ENCODE measurements at places on chromosomes 5 and 9.
A peak's percentile ranks its signal among the peaks of the same experiment; 100 is the strongest.

DNA sequence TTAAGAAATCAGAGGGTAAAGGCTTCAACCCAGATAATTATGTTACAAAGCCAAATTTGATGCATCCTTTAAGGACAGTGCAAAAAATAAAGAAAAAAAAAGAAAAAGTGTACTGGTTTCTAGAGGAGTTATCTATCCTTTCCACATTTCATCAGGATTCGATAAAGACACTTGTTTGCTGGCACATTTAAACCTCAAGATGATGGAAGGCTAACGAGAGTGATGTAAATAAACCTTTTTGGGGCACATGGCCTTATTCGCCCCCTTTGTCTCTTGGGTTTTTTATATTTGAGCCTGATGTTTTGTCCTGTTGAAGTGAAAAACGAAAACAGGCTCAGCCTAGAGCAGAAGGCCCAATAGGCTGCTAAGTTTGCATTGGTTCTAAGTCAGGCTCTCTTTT, 416.5 kb downstream of the TAF11L14 start:
- no peaks in the 10 kb centered on the region for H3K27me3 ChIP-seq
- no peak overlapping the region for H3K4me3 ChIP-seq
- DNase-seq: no peak
- no peak overlapping the region for H3K27ac ChIP-seq
- no peaks in the 10 kb centered on the region for H3K36me3 ChIP-seq

DNA sequence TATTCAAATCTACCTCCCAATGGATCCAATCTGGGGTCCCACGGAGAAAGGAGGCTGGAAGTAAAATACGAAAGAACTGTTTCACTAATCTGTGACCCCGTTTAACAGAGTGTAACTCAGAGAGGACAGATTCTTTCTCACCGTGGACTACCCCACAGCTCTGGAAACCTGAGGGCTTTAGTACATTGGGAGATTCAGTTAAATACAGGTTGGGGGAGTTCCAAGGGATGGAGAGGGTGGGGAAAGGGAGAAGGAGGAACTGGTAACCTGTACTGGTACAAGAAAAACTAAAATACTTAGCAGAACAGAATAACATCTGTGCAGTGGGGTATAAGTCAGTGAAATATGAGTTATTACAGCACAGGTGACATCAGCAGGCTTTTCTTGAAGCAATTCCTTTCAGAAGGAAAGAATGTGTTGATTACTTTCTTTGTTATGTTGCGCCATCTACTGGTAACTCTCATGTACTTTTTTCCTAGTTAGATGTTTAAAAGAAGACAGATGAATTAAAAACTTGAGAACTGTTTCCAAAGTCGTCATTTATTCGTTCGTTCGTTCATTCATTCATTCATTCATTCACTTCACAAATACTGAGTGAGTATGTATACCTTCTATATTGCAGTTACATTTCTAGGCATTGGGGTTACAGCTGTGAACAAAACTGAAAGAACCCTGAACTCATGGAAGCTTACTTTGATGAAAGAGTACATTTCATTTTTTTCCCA, 30.0 kb upstream of the STOM start:
- peaks cover 5% of the 10 kb centered on the region for H3K4me1 ChIP-seq
- H3K36me3 ChIP-seq: no peaks in the 10 kb centered on the region
- H3K27me3 ChIP-seq: no peaks in the 10 kb centered on the region
- no peak overlapping the region for H3K4me3 ChIP-seq

DNA sequence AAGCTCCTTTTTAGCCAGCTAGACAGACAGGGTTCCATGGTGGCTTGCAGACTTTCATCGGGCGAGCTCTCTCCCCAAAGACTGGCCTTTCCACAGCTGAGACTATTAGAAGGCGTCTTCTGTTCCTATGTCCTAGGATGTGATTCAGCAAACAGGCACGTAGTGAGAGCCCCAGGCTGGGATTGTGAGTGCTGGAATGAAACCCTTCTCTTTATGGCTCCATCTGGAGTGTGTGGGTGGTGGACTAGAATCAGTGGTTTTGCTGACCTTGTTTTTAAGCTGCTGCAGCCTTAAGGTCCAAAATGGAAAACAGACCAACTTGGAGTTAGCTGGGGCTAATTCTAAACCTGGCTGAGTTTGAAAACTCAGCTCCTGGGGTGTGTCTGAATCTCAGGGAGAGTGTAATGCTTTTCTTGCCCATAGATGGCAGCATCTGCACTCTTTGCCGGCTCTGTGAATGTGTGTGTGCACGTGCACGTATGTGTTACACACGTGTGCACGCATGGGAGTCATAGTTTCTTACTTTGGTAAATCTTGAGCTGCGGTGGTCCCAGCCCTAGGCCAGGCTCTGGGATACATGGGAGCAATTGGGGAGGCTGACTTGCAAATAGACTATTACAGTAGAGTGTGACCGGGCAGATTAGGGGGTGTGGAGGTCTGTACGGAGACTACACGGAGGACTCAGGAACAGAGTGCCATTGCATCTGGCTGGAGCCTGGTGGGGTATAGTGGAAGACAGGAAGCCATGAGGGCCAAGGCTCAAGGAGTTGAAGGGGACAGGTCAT, 10.7 kb downstream of the GSN start:
- DNase-seq: no peak
- no peaks in the 10 kb centered on the region for H3K27me3 ChIP-seq
- H3K4me1 ChIP-seq: peaks cover 100% of the 10 kb centered on the region
- H3K4me3 ChIP-seq: peak overlapping the region; percentile 11

- DNase-seq: no peak
- no peaks in the 10 kb centered on the region for H3K36me3 ChIP-seq
- peak overlapping the region; percentile 87 for H3K4me3 ChIP-seq
- H3K27ac ChIP-seq: peak overlapping the region; percentile 100
- H3K27me3 ChIP-seq: no peaks in the 10 kb centered on the region
Measured at GRCh38 chr5:81750308-81751008, 439 bp downstream of the SSBP2 start.

- H3K36me3 ChIP-seq: peaks cover 27% of the 10 kb centered on the region
- no peak overlapping the region for H3K4me3 ChIP-seq
Measured at GRCh38 chr9:76162086-76162730, 232.0 kb downstream of the RFK start.

- no peak for DNase-seq
- no peaks in the 10 kb centered on the region for H3K27me3 ChIP-seq
- no peak overlapping the region for H3K4me3 ChIP-seq
- H3K4me1 ChIP-seq: no peaks in the 10 kb centered on the region
Measured at GRCh38 chr5:91072881-91073280, 310.2 kb downstream of the ARRDC3 start.

DNA sequence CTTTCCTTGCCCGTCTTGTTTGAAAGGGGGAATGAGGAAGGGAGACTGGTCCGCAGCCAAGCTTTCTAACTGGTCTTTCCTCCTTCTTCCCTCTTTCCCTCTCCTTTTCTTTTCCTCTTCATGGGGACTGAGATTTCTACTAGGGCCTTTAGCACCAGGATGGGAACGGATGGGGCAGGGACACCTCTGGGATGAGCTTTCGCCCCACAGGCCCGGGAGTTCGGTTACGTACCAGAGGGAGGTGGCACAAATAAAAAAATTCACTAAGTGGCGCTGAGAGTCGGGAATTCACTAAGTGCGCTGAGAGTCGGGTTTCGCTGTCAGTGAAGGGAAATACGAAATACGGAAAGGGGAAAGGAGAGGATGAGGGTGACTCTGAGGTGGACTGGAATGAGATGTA, 21.6 kb downstream of the BTNL9 start:
- no peak overlapping the region for H3K27ac ChIP-seq
- no peaks in the 10 kb centered on the region for H3K27me3 ChIP-seq
- peaks cover 12% of the 10 kb centered on the region for H3K36me3 ChIP-seq
- H3K4me1 ChIP-seq: peaks cover 8% of the 10 kb centered on the region
- no peak overlapping the region for H3K4me3 ChIP-seq
- peak; percentile 55 for DNase-seq

- DNase-seq: no peak
- H3K4me1 ChIP-seq: peaks cover 8% of the 10 kb centered on the region
- H3K27me3 ChIP-seq: peaks cover 5% of the 10 kb centered on the region
- no peak overlapping the region for H3K4me3 ChIP-seq
- no peak overlapping the region for H3K27ac ChIP-seq
- no peaks in the 10 kb centered on the region for H3K36me3 ChIP-seq
Measured at GRCh38 chr9:111040494-111040893, 2.2 kb upstream of the LPAR1 start.

DNA sequence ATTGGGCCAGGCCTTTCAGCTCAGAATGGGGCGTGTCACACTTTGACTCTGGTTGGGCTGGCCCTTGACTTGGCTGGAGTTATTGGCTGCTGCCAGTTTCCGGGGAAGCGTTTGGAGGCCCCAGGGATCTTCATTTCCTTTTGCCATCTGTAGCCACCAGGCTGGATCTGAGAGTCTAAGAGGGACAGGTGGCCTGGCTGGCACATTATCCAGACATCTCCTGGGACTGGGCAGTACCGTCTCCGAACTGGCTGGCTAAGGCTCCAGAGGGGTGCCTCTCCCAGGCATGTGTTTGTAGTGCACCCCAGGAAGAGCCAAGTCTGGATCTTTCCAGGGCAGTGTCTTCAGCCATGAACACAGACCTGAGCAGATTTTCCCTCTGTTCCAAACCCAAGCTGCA, 9.7 kb upstream of the JADE2 start:
- no peak overlapping the region for H3K4me3 ChIP-seq
- H3K36me3 ChIP-seq: no peaks in the 10 kb centered on the region
- H3K27me3 ChIP-seq: no peaks in the 10 kb centered on the region

- DNase-seq: no peak
- H3K27me3 ChIP-seq: no peaks in the 10 kb centered on the region
- H3K36me3 ChIP-seq: no peaks in the 10 kb centered on the region
- peaks cover under 1% of the 10 kb centered on the region for H3K4me1 ChIP-seq
- no peak within 1 kb of the TSS for H3K27ac ChIP-seq
Measured at GRCh38 chr5:150289551-150290390, at the start of gene CAMK2A. Gene CAMK2A (minus strand): TSS chr5:150289773. CDS start chr5:150289625, 148 bp downstream.

- H3K36me3 ChIP-seq: no peaks in the 10 kb centered on the region
- H3K27me3 ChIP-seq: no peaks in the 10 kb centered on the region
- H3K27ac ChIP-seq: no peak overlapping the region
Measured at GRCh38 chr9:113918697-113919350, 42.7 kb downstream of the ZNF618 start.

DNA sequence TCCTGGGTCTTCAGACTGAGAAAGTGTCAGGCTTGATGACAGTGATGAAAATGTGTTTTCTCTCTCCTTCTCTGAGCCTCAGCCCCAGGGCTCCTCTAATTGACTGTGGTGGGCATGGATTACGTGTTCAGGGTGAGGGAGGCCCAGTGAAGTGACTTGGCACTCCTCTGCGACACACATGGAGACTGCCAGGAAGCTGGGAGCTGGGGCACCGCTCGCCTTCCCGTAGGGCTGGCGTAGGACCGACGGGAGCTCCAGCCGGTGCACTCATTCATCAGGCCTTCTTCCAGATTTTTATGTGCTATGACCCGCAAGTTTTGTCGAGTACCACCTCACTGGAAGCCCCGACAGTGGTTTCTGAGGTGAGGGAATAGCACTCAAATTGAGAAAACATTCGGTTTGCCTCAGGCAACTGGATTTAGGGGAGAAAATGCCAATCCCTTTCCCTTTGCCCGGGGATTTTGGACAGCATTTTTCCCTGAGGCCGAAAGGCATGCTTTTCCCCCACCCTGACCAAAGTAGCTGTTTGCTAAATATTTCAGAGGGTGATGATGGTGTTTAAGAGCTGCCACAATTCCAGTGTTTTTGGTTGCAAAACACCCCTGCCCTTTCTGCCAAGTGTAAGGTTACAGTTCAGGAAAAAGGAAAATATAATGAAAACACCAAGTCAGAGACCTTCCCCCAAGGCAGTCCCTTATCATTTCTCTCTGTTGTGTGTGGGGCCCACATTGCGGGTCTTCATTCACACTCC, 83.7 kb downstream of the PCSK5 start:
- no peaks in the 10 kb centered on the region for H3K27me3 ChIP-seq
- DNase-seq: no peak
- H3K27ac ChIP-seq: peak overlapping the region; percentile 30
- H3K36me3 ChIP-seq: no peaks in the 10 kb centered on the region

DNA sequence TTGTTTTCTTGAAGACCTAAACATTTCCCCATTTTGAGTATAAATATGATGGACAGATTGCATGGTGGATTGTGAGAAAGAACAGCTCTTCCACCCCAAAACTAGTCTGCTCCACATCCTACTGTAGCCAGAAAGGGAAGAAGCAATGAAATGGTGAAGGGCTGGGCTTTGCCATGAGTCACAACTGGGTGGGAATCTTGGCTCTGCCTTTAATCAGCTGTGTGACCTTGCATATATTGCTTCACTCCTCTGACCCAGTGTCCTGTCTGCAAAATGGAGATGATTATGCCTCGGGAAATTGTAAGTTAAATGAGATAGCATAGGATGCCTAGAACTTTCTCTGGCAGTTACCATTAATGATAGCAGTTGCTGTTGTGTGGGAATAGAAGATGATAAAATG, 101.9 kb downstream of the PDE8B start:
- H3K36me3 ChIP-seq: no peaks in the 10 kb centered on the region
- H3K4me1 ChIP-seq: no peaks in the 10 kb centered on the region
- no peaks in the 10 kb centered on the region for H3K27me3 ChIP-seq
- DNase-seq: no peak
- no peak overlapping the region for H3K27ac ChIP-seq
- H3K4me3 ChIP-seq: no peak overlapping the region

DNA sequence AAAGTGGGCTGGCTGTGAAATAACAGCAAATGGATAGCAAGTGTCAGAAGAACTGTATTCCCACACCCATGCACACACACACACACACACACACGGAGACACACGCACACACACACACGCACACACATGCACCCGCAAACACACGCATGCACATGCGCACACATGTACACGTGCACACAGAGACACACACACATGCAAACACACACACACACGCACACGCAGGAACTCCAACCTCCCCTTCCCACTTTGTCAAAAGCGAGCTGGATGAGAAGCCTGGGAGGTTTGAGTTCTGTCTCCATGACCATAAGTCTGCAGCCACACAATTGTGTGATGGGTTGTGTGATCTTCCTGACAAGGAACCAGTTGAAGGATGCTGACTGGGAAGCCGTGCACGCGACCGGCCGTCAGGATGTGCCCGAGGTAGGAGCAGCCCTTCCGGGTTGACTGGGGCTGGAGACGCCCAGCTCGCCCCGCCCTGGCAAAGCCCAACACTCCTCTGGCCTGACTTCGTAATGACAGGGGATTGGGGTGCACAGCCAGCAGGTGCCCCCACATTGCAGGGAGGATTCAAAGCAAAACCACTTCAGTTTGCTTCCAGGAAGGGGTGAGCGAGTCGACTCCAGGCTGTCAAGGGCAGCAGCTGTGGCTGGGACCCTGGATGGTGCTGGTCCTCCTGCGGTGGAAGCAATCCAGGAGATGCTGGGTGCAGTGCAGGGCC, 29.3 kb upstream of the NKD2 start:
- no peak overlapping the region for H3K27ac ChIP-seq
- no peak overlapping the region for H3K4me3 ChIP-seq
- H3K4me1 ChIP-seq: peaks cover 29% of the 10 kb centered on the region
- DNase-seq: no peak
- no peaks in the 10 kb centered on the region for H3K36me3 ChIP-seq

Data from esophagus muscularis mucosa (tissue), 4 donors.